Natural killer cell treated with Interleukin-12 subunit alpha and Interleukin-12 subunit beta and Interleukin-15 and Interleukin-18, amount 100 ng/mL, for 72 hours (primary cell): ENCODE measurements at places on chromosomes 12 and 14. TPM values are rescaled to one million over a fixed set of nuclear protein-coding genes. Genes with fewer than 3 reads are reported as not detected.

The FAM90A1 gene
- not detected for total RNA-seq

GRCh38 chr14:103832046-103832445 lies 15.3 kb downstream of the PPP1R13B start:
- DNase-seq: no peak

GRCh38 chr12:122141911-122142725 lies 31.9 kb downstream of the IL31 start:
- no peak for DNase-seq

The SLC5A8 gene
- not detected for total RNA-seq

The KRT73 gene
- total RNA-seq: 0.52 TPM

- peak; percentile 84 for DNase-seq
Observed at GRCh38 chr14:61476754-61477410, 155.5 kb downstream of the PRKCH start.

The CABP1 gene
- 0.24 TPM for total RNA-seq
